ENCODE measurements at places on chromosomes 2 and 18.

GRCh38 chr2:238974501-238975166 lies 126.7 kb downstream of the TWIST2 start:
- DNase-seq, result no peak

- peak; percentile 49 for DNase-seq
Observed at GRCh38 chr18:27685807-27686412, 491.0 kb downstream of the CDH2 start.

DNA sequence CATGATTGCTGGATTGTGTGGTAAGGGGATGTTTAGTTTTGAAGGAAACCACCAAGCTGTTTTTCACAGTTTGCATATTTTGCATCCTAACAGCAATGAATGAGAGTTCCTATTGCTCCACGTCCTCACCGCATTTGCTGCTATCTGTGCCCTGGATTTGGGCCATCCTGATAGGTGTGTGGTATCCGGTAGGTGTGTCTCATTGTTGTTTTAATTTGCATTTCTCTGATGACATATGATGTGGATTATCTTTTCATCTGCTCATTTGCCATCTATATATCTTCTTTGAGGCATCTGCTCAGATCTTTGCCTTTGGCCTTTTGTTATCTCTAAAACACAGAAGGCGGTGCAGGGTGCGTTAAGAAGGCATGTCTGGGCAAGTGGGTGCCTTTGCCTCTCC lies 73.3 kb downstream of the LONRF2 start:
- no peak for DNase-seq

DNA sequence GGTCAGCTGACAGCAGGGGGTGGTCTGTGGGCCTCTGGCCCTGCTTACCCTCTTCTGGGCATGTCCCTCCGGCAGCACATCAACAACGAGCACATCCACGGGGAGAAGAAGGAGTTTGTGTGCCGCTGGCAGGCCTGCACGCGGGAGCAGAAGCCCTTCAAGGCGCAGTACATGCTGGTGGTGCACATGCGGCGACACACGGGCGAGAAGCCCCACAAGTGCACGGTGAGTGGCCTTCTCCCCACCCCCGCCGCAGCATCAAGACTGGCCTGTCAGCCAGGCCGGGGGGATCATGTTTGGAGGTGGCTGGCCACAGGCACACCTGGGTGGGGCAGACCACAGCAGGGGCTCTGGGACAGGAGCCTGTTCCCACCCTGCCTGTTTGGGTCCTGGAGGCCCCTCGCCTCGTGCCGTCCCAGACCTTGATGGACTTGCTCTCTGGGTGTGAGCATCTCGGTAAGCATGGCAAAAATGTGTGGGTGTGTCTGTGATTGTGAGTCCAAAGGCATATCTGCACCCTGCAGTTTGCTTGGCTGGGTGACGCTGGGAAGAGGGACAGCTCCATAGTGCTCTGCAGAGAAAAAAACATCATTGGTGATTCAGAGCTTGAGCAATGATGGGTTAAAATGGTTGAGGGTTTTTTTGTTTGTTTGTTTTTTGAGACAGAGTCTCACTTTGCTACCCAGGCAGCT lies 242.8 kb downstream of the GLI2 start:
- DNase-seq, result no peak

- no peak for DNase-seq
Observed at GRCh38 chr2:56456791-56457190, 273.0 kb downstream of the CCDC85A start.

DNA sequence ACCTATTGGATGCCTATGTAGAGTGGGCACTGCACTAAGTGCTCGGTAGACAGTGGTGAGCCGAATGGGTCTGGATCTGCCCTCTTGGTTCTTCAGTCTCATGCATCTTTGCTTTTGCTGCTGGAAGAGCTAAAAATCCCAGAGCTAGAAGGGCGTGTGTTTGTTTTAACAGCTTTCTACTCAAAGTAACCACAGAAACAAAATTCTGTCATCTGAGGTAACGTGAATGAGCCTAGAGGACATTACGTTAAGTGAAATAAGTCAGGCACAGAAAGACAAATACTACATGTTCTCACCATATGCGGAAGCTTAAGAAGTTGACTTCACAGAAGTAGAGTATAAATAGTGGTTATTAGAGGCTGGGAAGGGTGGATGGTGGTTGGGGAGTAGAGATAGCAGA lies 119.8 kb downstream of the PLB1 start:
- DNase-seq, result no peak

DNA sequence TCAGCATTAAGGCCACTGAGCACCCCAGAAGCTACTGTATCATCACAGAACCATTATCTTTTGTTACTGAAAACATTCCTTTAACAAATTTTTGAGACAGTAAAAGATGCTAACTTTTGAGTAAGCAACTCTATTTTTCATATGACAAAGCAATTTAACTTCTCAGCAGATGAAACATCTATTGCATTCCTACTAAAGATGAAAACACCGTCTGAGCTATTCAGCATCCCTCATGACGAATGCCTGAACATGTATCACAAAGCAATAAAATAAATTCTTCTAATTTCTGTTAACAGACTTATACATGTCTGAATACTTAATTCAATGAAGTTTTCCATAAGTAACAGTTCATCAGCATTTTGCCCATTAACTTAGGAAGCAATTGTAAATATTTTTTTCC lies 23.9 kb downstream of the CHN1 start:
- no peak for DNase-seq

DNA sequence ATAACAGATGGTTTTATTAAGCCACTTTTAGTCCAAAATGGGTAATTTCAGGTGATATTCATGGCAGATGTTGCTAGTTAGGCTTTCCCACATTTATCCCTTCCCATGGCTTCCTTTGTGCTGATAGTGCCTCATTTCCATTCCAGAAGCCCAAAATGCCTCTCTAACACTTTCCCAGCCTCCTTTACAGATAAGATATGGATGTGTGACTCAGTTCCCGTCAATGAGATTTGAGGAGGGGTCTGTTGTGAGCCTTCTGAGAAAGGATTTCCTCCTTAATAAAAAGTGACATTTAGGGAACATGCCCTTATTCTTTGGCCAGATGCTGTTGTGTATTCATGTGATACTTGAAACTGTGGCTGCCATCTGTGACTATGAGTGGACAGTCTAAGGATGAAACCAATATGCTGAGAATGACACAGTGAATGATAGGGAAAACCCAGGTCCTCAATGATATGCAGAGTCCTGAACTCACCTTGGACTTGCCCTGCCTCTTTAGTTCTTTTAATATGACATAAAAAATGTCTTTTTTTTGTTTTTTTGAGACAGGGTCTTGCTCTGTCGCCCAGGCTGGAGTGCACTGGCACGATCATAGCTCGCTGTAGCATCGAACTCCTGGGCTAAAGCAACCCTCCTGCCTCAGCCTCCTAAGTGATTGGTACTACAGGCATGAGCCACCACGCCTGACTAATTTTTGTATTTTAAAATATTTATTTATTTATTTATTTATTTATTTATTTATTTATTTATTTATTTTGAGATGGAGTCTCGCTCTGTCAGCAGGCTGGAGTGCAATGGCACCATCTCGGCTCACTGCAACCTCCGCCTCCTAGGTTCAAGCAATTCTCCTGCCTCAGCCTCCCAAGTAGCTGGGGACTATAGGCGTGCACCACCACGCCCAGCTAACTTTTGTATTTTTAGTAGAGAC lies 5.8 kb upstream of the ACSL3 start:
- no peak for DNase-seq

- no peak for DNase-seq
Observed at GRCh38 chr18:495017-495416, 5.5 kb downstream of the COLEC12 start.

All from KBM-7 (cell line).